Vagina (tissue), 2 donors: ENCODE measurements at places on chromosomes 7 and 10.
A peak's percentile ranks its signal among the peaks of the same experiment; 100 is the strongest.

DNA sequence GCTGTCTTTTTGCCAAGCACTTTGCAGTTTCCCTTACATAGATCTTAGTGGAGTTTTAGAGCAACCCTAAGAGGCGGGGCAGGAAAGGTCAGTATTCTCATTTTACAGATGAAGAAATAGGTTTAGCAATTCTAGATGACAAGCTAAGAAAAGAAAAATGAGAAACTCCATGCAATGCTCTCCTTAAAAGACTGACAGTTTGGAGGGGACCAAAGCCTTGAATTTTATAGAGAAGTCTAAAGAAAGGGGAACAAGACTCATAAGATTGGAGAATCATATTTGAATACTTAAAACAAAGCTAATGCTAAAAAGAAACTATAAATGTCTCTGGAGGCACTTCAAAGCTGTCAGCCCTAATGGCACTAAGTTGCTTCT is 19.6 kb downstream of the CEP55 start:
- DNase-seq = no peak
- H3K4me1 ChIP-seq = peaks cover 5% of the 10 kb centered on the region
- H3K36me3 ChIP-seq = no peaks in the 10 kb centered on the region
- no peaks in the 10 kb centered on the region for H3K27me3 ChIP-seq
- H3K4me3 ChIP-seq = no peak overlapping the region

DNA sequence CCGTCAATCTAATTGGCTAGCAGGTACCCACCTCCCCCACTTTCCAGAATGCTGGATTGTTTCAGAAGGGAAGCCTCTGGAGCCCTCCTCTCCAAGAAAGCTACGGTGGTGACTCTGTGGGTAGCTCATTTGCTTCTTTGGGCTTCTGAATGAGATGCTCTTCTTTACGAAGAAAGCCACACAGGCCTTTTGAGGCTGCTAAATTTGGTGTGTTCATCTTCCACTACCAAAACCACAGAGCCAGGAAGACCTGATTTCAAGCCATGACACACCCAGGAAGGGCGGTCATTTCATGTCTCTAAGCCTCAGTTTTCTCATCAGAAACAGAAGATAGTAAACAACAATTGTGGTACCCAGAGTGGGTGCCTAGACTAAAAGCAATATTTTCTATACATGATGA is 901.2 kb downstream of the KCNMA1 start:
- no peaks in the 10 kb centered on the region for H3K36me3 ChIP-seq
- H3K27ac ChIP-seq = no peak overlapping the region
- DNase-seq = no peak
- H3K27me3 ChIP-seq = no peaks in the 10 kb centered on the region

GRCh38 chr7:93350338-93350737 is 118.2 kb downstream of the VPS50 start:
- no peaks in the 10 kb centered on the region for H3K4me1 ChIP-seq
- H3K36me3 ChIP-seq = no peaks in the 10 kb centered on the region
- H3K4me3 ChIP-seq = no peak overlapping the region
- no peak for DNase-seq
- no peaks in the 10 kb centered on the region for H3K27me3 ChIP-seq

DNA sequence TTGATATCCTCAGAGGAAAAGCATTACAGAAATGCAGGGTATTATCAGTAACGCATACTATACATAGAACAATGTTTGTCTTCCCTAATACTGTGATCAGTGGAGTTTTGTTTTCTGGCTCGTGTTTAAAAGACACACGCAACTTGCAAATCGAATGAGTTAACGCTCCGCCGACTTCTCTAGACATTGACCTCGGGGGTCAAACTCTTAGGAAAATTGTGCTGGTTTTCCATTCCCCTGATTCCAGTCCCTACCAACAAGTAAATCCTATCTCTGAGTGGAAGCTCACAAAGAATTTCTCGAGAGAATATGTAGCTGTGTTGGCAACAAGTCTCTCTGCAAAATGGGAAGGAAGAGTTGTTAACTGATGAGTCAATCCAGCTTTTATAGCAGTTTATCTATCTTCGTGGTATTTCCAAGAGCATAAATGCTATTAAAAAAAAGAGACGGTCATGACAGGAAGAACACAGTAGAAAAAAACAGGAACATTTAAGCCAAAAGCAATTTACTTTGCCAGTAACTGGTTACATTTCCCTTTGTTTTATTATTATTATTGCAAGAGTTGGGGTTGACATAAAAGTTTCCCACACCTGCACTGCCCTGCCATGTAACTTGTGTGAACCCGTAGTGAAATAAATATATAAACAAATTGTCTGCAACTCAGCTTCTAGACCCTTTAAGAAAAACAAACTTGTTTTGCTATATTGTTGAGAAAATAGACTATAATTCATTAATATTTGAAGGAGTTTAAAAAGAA is 144.4 kb downstream of the ARID5B start:
- H3K27me3 ChIP-seq = no peaks in the 10 kb centered on the region
- DNase-seq = no peak
- H3K4me1 ChIP-seq = peaks cover 62% of the 10 kb centered on the region
- peak overlapping the region; percentile 21 for H3K4me3 ChIP-seq
- no peaks in the 10 kb centered on the region for H3K36me3 ChIP-seq
- H3K27ac ChIP-seq = peak overlapping the region; percentile 97

- no peak overlapping the region for H3K4me3 ChIP-seq
- no peak overlapping the region for H3K27ac ChIP-seq
- no peak for DNase-seq
- H3K36me3 ChIP-seq = no peaks in the 10 kb centered on the region
- H3K27me3 ChIP-seq = no peaks in the 10 kb centered on the region
- H3K4me1 ChIP-seq = peaks cover 5% of the 10 kb centered on the region
Measured at GRCh38 chr7:67484244-67484751, 487.7 kb downstream of the TYW1 start.

- peak; percentile 85 for DNase-seq
- peaks cover 23% of the 10 kb centered on the region for H3K4me1 ChIP-seq
- peak within 1 kb of the TSS; percentile 82 for H3K27ac ChIP-seq
- H3K36me3 ChIP-seq = no peaks in the 10 kb centered on the region
- no peaks in the 10 kb centered on the region for H3K27me3 ChIP-seq
Measured at GRCh38 chr7:159144758-159145489, at the start of gene VIPR2. TSS of gene VIPR2 (minus strand) at chr7:159144867. CDS start at chr7:159144771, 96 bp downstream.

- DNase-seq = no peak
- no peaks in the 10 kb centered on the region for H3K4me1 ChIP-seq
- H3K27ac ChIP-seq = no peak overlapping the region
- H3K36me3 ChIP-seq = no peaks in the 10 kb centered on the region
- no peak overlapping the region for H3K4me3 ChIP-seq
- no peaks in the 10 kb centered on the region for H3K27me3 ChIP-seq
Measured at GRCh38 chr7:142642316-142642715, 107.0 kb upstream of the PRSS1 start.

DNA sequence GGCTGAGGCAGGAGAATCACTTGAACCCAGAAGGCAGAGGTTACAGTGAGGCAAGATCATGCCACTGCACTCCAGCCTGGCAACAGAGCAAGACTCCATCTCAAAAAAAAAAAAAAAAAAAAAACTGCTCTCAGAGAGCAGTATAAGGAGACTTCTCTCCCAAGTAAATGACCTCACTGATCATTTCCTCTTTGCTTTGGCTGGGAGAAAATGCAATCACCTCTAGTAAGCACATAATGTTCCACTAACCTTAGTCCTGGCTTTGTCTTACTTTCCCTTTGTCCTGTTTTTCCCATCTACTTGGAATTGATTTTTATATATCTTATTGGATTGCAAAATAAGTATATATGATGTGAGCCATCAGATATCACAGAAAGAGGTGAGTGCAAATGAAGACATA is 2.5 kb downstream of the SLC25A13 start:
- H3K4me3 ChIP-seq = no peak overlapping the region
- DNase-seq = no peak
- H3K27ac ChIP-seq = no peak overlapping the region
- H3K36me3 ChIP-seq = no peaks in the 10 kb centered on the region
- peaks cover 50% of the 10 kb centered on the region for H3K4me1 ChIP-seq

DNA sequence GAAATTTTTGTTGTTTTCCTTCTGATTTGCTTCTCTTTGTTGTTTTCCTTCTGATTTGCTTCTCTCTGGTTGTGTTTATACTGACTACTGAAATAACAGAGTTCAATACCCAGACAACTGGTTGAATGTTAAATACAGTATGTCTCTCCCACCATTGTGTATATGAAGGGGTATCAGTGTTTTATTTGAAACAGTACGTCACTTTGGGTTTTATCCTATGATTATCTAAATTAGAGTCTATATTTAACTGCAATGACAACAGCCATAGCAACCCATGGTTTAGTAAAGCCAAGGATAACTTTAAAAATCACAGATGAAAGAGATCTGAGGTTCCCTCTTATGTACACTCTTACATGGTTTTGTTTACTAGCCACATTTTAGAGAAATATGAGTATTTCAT is 141.3 kb downstream of the GNAT3 start:
- no peaks in the 10 kb centered on the region for H3K4me1 ChIP-seq
- no peak overlapping the region for H3K27ac ChIP-seq
- DNase-seq = no peak
